ENCODE measurements at places on chromosomes 11 and 22. TPM values are rescaled to one million over a fixed set of nuclear protein-coding genes. Genes with fewer than 3 reads are reported as not detected.

GRCh38 chr22:16810188-16810802 is 14.9 kb downstream of the XKR3 start:
- no peak for DNase-seq

DNA sequence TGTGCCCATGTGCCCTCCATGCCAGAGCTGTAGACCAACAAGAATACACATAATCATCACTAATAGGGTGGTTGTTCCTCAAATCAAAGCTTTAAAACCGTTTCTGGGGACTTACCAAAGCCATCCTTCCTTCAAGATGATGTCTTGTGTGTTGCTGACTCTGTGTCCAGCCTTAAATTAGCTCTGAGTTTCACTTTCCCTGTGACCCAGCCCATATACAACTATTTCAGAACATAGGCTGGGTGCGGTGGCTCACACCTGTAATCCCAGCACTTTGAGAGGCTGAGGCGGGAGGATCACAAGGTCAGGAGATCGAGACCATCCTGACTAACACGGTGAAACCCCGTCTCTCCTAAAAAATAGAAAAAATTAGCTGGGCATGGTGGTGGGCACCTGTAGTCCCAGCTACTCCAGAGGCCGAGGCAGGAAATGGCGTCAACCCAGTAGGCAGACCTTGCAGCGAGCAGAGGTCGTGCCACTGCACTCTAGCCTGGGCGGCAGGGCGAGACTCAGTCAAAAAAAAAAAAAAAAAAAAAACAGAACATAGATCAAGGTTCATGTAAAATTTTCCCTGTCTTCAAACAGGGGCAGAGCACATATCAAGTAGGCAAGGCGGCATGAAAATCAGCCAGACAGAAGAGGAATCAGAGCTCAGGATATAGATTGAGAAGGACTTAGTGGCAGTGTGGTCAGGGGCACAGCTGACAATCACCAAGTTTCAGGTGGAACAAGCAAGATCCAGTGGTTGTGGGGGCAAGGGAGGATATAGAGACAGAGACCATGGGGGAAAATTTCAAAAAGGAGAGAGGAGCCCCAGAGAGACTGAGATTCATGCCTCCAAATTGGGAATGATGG is at the start of gene PLAAT2:
TSS of gene PLAAT2 (minus strand) at position 179 of the 855 bp plus-strand sequence. CDS start at position 124, 55 bp downstream.
- DNase-seq = no peak

The TPBGL gene
- polyA plus RNA-seq = 0.14 TPM

DNA sequence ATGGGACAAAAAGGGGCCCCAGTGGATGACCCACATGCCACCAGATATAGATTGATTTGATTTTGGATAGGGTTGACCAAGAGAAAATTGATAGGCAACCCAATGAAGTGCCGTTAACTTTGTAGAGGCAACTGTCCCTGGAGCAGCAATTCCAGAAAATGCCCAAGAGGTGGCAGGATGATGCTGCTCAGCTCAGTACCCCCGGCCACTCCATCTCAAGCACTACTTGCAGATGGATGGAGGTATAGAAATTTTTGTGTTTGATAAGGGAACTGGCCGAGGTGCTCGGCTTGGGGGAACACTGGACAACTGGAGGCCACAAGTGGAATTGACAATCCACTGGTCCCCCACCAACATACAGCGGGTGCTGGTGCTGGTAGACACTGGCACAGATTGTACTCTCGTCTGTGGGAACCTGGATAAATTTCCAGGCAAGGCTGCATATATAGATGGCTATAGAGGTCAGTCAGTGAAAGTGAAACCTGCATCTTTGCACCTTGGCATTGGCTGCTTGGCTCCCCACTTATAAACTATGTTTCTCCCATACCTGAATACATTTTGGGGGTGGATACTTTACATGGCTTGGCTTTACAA is 86.3 kb downstream of the CCDC83 start:
- no peak for DNase-seq

The PATE4 gene
- polyA plus RNA-seq = 0.06 TPM

DNA sequence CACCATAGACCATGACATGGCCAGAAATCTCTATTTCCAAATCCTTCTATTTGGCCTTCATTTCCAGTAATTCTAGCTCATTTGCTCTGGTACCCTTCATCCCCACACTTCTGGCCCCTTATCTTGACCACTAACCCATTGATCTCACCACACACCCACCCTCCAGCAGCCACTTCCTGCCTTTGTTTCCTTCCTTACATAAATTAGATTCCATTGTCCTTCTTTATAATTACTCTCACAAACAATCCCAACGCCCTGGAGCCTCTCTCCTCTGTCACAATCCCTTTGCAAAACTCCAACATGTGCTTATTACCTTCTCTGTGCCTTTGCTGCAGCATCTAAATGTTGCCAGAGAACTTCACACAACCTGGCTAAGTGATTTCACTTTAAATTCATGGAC is 14.8 kb downstream of the APLNR start:
- no peak for DNase-seq

- DNase-seq = no peak
Observed at GRCh38 chr22:49423125-49423650, 404.5 kb downstream of the BRD1 start.

GRCh38 chr22:43225609-43226008 is 38.7 kb upstream of the TTLL12 start:
- no peak for DNase-seq

DNA sequence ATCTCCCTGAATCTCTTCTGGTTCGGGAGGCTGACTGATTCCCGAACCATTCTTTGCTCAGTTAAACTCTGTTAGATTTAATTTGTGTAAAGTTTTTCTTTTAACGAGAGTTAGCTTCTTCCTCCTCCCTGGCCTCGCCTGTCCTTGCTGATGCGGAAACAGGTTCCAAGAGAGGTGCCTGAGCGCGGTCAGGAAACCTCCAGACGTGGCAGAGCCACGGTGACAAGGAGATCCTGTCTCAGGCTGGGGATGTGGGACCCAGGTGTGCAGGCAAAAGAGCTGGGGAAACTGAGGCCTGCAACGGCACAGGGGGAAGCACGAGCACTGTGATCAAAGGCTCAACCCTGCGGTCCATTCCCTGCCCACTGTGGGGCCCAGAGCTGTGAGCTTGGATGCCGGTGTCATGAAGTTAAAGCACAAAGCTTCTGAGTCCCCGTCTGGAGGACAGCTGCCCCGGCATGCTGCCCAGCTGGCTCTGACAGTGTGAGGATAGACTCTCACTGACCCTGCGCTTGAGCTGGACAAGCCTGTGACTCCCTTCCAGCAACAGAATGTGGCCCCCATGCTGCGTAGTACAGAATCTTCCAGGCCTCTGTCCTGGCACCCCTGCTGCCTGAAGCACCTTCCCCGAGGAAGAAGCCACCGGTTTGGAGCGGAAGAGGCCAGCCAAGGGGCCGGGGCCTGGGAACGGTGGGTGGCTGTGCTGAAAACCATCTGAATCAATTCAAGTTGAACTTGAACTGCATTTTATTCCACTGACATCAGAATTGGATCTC is 960.6 kb downstream of the BRD1 start:
- no peak for DNase-seq

- DNase-seq = no peak
Observed at GRCh38 chr11:12092714-12093113, 17.7 kb upstream of the MICAL2 start.

DNA sequence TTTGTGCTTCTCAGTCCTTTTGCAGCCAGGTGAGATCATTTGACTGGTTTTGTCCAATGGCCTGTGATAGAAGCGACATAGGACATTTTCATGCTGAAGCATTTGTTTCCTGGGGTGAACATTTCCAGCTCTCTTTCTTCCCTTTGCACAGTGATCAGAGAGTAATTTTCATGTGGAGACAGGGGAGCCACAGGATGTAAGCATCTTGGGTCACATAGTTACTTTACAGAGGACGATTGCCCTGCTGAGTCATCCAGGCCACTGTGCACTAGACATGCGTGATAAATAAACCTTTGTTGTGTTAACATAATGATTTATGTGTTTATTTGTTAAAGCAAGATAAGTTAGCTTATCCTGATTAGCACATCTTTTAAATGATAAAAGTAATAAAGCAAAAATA is 263.5 kb upstream of the CCDC179 start:
- DNase-seq = no peak

DNA sequence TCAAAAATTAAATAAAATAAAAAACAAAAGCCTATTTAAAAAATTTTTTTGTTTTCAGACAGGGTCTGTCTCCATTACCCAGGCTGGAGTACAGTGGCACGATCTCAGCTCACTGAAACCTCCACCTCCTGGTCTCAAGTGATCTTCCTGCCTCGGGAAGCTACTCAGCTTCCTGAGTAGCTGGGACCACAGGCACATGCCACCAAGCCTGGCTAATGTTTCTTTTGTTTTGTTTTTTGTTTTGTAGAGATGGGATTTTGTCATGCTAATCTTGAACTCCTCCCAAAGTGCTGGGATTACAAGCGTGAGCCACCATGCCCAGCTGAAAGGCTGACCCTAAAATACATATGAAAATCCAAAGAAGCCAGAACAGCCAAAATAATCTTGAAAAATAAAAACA is 20.4 kb upstream of the L3MBTL2 start:
- DNase-seq = no peak

DNA sequence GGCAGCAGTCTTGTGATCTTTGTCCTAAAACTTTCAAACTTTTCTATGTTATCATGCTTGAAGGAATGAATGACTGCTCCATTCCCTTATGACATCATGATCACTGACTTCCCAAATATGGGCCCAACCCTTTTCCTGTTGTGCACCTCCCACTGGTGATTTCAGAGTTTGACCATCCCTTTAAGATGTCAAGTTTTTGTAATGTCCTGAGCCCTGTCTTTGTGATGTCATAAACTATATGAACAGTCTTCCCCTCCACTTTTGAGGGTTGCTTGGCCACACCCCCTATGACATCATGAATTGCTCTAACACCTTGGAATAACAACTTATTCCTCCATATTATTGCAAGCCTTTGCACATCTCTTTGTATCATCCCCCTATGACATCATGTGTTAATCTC is 16.5 kb upstream of the NUCB2 start:
- DNase-seq = no peak

The SAA1 gene
- not detected for polyA plus RNA-seq

DNA sequence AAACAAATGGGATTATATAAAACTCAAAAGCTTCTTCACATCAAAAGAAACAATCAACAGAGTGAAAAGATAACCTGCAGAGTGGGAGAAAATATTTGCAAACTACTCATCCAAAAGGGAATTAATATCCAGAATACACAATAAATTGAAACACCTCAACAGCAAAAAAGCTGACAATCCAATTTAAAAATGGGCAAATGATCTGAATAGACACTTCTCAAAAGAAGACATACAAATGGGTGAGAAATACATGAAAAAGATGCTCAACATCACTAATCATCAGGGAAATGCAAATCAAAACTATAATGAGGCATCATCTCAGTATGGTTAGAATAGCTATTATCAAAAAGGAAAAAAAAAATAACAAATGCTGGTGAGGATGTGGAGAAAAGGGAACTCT is 13.5 kb downstream of the EXPH5 start:
- no peak for DNase-seq

- DNase-seq = no peak
Observed at GRCh38 chr11:12559011-12559410, 115.2 kb upstream of the TEAD1 start.

DNA sequence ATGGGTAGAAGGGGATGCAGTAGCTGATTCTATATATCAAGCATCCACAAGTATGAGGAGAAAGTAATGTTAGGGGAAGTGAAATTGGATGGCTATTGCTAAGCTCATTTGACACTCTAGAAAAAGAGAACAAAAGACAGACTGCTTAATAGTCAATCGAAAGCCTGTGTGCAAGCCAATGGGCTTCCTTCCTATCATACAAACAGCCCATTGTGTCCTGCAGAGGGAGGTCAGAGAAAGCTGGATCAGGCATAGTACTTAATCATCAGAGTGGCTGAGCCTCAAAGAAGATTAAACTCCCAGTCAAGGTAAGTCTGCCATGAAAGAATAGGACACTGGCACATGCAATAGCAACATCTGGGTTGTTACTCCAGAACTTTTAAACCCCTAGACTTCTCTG is 50.9 kb upstream of the PGR start:
- no peak for DNase-seq

DNA sequence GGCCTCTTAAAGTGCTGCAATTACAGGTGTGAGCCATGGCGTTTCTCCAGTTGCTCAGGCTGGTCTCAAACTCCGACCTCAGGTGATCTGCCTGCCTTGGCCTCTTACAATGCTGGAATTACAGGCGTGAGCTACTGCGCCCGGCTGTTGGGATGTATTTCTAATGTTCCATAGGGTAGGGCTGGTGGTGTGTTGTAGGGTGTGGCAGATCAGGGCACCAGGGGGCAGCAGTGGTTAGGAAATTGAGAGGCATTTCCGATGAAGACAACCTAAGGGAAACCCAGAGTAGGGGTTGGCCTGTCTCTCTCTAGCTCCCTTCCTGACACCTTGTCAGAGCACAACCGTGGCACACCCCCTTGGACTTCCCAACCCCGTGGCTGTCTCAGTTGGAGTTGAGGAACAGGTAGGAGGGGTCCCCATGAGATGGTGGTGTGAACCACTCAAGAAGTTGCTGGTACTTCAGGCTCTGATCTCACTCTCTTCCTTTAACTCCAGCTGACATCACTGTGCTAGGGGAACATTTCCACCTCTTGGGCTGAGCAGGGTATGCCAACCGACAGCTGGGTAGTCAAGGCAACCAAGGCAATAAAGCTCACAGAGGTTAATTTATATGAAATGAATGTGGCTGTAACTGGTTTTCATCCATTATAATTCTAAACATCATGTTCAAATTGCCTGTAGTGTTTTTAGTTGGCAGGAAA is 33.0 kb downstream of the YWHAH start:
- peak; percentile 49 for DNase-seq

- no peak for DNase-seq
Observed at GRCh38 chr11:77636731-77637344, 756 bp downstream of the CLNS1A start.

The HEPACAM gene
- 2.3 TPM for polyA plus RNA-seq

GRCh38 chr22:37089434-37089833 is 20.1 kb downstream of the TMPRSS6 start:
- DNase-seq = no peak

DNA sequence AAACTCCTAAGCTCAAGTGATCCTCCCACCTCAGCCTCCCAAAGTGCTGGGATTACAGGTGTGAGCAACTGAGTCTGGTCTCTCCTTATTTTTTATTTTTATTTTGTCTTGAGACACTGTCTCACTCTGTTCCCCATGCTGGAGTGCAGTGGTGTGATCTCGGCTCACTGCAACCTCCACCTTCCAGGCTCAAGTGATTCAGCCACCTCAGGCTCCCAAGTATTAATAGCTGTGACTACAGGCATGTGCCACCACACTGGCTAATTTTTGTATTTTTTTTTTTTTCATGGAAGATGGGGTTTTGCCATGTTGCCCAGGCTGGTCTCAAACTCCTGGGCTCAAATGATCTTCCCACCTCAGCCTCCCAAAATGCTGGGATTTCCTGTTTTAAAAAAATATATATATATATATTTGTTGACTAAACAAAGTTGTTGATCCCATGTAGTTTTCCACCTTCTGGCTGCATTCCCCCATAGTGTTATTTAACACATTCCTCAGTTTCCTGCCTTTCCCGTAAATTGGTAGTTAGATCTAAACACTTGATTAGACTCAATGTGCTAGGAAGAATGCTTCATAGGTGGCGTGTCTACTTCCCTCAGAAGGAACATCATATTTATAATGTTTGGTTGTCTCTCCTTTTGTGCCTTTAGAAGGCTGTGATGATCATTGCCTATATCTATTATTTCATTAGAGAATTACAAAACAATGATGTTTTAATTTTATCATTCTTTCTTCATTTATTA is 38.8 kb downstream of the LRRC32 start:
- DNase-seq = no peak

GRCh38 chr11:86182976-86183584 is 61.5 kb upstream of the EED start:
- no peak for DNase-seq

The THRSP gene
- polyA plus RNA-seq = 0.18 TPM

The CHRNA10 gene
- 1.3 TPM for polyA plus RNA-seq
